ENCODE measurements at places on chromosomes 4 and X. TPM values are rescaled to one million over a fixed set of nuclear protein-coding genes. Genes with fewer than 3 reads are reported as not detected.

Gene XAGE1A
- not detected for total RNA-seq

- DNase-seq: no peak
Observed at GRCh38 chr4:112704991-112705845, 68.3 kb downstream of the LARP7 start.

DNA sequence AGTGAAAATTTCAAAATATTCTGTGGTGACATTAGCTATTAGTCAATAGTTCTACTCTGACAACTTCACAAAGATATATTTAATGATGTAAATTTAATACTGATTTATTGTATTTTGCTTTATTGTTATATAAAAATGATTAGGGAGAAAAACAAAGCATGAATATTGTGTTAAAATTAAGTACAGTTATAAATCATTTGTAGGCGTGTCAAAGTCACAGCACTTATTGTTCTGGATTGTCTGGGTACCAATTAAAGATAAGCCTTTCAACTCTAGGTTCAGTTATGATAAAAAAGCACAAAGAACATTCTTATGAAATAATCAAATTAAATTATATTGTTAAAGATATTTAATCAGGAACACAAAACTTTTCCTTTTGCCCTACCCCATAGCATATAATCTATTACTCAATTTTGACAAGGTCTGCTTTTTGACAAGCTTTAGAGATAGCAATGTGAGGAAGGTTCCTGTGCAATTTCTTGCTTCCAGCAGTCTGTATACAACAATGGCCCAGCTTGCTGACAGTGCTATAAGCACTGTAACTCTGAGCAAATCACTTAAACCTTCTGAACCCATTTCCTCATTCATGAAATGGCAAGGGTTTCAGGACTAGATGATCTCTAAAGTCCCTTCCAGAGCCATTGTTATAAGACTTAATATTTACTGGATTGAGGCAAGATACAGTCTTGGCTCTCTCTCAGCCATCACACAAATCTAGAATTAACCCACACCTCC lies 910.3 kb upstream of the LCORL start:
- no peak for DNase-seq

DNA sequence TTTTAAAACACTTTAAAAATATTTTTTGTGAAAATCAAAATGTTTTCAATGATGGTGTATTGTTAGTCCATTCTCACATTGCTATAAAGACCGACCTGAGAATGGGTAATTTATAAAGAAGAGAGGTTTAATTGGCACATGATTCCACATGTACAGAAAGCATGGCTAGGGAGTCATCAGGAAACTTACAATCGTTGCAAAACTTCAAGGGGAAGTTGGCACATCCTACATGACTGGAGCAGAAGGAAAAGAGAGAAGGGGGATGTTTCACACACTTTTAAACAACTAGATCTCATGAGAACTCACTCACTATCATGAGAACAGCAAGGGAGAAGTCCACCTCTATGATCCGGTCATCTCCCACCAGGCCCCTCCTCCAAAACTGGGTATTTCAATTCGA lies 110.7 kb downstream of the TMEM47 start:
- DNase-seq: no peak

DNA sequence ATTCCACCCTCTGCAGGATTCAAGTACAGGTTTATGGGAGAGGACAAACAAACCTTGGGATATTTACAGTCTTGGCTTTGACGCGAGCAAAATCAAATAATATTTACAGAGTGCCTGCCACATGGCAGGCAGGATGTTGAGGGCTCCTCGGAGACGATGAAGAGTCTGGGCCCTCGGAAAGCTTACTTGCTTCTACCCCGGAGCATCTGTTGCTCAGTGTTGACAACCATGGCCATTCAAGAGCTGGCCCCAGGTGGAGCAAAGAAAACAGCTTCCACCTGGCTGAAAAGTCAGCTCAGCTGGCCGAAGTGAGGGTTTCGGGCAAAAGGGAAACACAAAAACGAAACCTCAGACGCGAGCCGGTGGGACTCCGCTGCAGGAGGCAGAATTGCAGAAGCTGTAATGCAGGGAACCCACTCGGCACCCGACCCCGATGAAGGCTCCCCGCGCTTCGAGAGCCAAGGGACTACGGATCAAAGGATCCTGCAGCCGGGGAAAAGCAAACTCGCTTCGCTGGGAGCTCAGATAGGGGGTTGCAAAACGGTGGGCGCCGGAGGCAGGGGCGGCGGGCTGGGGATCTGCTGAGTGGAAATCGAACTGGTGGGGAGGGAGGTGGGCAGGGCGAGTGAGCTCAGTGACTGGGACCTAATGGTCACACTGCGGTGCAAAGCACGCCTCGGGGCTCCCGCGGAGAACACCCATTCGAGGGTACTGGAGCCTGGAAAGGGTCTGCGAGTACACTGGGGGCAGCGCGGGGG lies 805 bp downstream of the ATP8A1 start:
- DNase-seq: peak; percentile 86

GRCh38 chr4:116150152-116150551 lies 935.2 kb downstream of the TRAM1L1 start:
- DNase-seq: no peak

- DNase-seq: no peak
Observed at GRCh38 chr4:70607334-70607853, 15.3 kb downstream of the AMBN start.
